Right atrium auricular region (tissue), 2 donors: ENCODE measurements at places on chromosomes 4 and X. TPM values are rescaled to one million over a fixed set of nuclear protein-coding genes. Genes with fewer than 3 reads are reported as not detected.

The TTC29 gene
- total RNA-seq = 0.22 TPM

The WDR17 gene
- 0.63 TPM for total RNA-seq

The PWWP3B gene
- total RNA-seq = 5.9 TPM

The CXCL11 gene
- total RNA-seq = not detected

The HAUS7 gene
- total RNA-seq = 15.9 TPM

The DGKK gene
- total RNA-seq = not detected

The TMPRSS11A gene
- not detected for total RNA-seq

The SLC7A11 gene
- 5.0 TPM for total RNA-seq

The FGF2 gene
- 11.6 TPM for total RNA-seq

The ADGRG4 gene
- not detected for total RNA-seq

The SPANXA2 gene
- total RNA-seq = not detected

The C4orf51 gene
- total RNA-seq = not detected

The VCX3B gene
- total RNA-seq = not detected

The USP27X gene
- 1.0 TPM for total RNA-seq

The PRDM5 gene
- 8.1 TPM for total RNA-seq

The PCDH11X gene
- 0.15 TPM for total RNA-seq

The KCNIP4 gene
- total RNA-seq = not detected

The TMSB15B gene
- total RNA-seq = 2.4 TPM

The GAGE12E gene
- total RNA-seq = not detected

The CLDN2 gene
- not detected for total RNA-seq

The AKAP14 gene
- total RNA-seq = not detected

The ATP1B4 gene
- 0.90 TPM for total RNA-seq

The S100G gene
- total RNA-seq = not detected

The USP9X gene
- 57.2 TPM for total RNA-seq

The KIAA1210 gene
- total RNA-seq = 0.04 TPM

The CSN1S1 gene
- not detected for total RNA-seq

The CT55 gene
- not detected for total RNA-seq

The CLTRN gene
- 0.28 TPM for total RNA-seq

The NAA11 gene
- not detected for total RNA-seq

The FHIP1A gene
- total RNA-seq = 11.6 TPM

The SLC6A8 gene
- total RNA-seq = 76.6 TPM

The FGFBP2 gene
- 4.8 TPM for total RNA-seq

The ADAM29 gene
- not detected for total RNA-seq

The MAGEA2B gene
- not detected for total RNA-seq

The PTCHD1 gene
- total RNA-seq = 0.07 TPM

The GLUD2 gene
- 1.4 TPM for total RNA-seq

The ADAD1 gene
- total RNA-seq = not detected

The CTAG2 gene
- not detected for total RNA-seq

The AVPR2 gene
- 4.7 TPM for total RNA-seq

The ARHGAP36 gene
- total RNA-seq = not detected

The OTUD6A gene
- not detected for total RNA-seq

The NPY2R gene
- 0.12 TPM for total RNA-seq

The CXCL6 gene
- 0.44 TPM for total RNA-seq

The MAGEC3 gene
- total RNA-seq = not detected

The TKTL1 gene
- total RNA-seq = 1.1 TPM

The PDZD4 gene
- 7.1 TPM for total RNA-seq

The CRMP1 gene
- 1.1 TPM for total RNA-seq

The BTC gene
- 0.12 TPM for total RNA-seq

The RBMXL3 gene
- total RNA-seq = not detected

The TMSB15C gene
- 0.47 TPM for total RNA-seq

The EGFL6 gene
- total RNA-seq = not detected

The EFHC2 gene
- total RNA-seq = 4.5 TPM

The IL2RG gene
- 4.2 TPM for total RNA-seq

The SSX4B gene
- not detected for total RNA-seq
